NB4 (cell line): ENCODE measurements at places on chromosomes 5 and 9.

GRCh38 chr9:129813661-129814060 lies 10.3 kb downstream of the TOR1A start:
- no peak for DNase-seq

DNA sequence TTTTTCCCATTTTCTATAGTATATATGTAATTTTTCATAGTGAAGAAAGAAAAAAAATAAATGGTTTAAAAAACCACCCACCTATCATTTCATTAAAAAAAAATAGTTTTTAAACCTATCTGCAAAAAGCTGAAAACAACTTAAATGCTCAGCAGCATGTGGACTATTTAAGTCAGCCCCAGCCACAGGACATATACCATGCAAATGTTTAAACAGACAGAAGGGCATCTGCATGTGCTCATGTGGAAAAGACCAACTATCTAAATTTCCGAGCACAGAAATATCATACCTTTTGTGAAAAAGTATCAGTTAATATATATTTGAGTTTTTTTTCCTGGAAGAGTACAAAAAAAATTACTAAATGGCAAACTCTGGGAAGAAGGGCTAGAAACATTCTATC lies 143.4 kb downstream of the EPB41L4A start:
- no peak for DNase-seq

- DNase-seq = no peak
Measured at GRCh38 chr5:158429564-158429963, 570.6 kb upstream of the CLINT1 start.

DNA sequence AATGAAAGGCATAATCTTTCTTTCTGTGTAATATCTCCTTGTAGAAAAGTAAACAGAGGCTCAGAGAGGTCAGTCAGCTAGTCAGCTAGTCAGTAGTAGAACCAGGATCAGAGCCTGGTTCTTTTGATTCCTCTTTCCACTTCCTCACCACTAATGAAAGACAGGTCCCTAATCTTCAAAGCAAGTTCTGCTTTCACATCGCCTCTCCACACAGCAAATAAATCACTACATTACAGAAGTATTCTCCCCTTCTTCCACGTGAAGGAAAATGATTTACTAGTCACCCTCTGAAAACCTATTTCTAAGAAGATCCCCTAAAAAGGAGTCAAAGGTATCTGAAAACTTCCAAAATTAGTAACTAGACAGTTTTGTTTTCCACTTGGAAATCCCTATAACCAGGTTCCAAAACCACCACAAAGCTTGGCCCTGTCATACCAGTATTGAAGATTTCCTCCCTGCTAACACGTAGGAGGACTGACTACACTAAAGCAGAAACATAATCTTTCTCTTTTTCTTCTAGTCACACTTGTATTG lies 140.5 kb upstream of the TARS1 start:
- peak; percentile 5 for DNase-seq

- DNase-seq = peak; percentile 86
Measured at GRCh38 chr9:128892221-128892921, 10.4 kb downstream of the LRRC8A start.

GRCh38 chr5:194102-194501 lies 2.8 kb downstream of the LRRC14B start:
- DNase-seq = no peak

DNA sequence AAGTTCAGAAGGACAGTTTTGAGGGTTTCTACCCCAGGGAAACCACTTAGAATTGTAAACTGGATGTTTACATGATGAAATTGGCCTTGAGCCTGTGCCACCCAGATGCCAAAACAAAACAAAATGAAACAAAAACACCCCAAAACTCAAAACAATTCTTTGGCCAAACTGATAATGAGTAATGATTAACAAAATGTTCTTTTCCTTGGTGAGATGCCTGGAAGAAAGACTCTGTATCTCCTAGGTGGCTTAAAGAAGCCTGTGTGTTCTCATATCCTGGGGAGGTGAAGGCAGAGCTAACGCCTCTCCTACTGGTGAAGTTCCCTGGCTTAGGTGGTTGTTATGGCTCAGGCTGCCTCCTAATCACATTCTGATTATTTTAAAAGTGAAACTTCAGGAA lies 120.5 kb downstream of the NPR3 start:
- DNase-seq = no peak

GRCh38 chr5:4245511-4245910 lies 649.9 kb downstream of the IRX1 start:
- DNase-seq = no peak

DNA sequence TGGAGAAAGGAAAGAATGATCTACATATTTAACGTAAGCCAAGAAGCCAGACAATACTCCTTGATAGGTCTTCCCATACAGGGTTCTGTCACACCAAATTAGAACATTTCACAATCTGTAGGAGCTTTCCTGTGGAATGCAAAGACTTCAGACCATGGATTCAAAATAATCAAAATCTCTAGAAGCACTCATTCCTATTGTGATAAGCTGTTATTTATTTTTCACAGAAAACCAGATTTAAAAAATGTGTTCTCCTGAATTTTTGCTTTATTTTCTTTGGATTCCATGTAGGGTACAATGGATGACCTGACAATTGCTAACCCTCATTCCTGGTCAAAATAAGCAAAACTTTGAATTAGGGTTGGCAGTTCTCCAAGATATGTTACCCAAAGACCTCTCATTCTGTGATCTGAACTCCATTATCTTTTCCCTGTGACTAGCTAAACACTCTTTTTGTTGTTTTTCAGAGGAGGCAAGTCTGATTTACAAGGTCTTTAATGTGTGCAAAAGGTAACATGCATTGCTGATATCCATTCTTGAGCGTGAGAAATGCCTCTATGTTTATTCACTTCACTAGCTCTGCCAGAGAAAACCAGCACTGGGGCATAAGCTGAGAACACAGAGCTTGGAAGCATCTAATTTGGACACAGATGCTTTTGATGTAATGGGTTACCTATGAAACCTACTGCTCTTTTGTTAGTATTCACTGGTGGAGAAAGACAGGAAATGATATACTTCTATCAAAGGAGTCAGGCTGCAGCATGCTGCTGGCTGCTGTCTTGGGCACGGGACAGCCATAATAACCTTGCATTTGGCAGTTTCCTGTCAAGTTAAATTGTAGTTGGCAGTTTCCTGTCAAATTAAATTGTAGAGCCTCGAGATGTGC lies 31.4 kb downstream of the ACTBL2 start:
- DNase-seq = no peak

- no peak for DNase-seq
Measured at GRCh38 chr5:68080282-68081050, 135.1 kb upstream of the PIK3R1 start.

- DNase-seq = no peak
Measured at GRCh38 chr5:168578538-168579487, at the start of gene PANK3. Gene PANK3, minus strand, starts transcription at chr5:168579368. Its CDS starts 85 bp downstream, at chr5:168579283.

DNA sequence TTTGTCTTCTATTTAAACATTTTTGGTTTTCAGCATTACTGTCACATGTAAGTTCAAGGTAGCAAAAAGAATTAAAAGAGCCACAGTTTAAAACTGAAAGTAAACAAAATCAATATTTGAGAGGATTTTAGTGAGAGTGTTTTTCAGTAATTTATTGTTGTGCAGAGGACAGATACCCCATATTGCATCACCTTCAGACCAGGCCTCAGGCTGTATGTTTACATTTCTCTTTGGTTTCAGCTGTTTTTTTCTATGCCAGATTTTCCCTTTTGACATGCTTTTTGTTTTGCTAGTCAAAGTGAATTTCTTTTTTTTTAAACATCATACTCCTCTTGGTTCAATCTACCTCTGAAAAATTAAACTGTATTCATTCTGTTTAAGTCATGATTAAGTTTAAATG lies 47.2 kb downstream of the MAST4 start:
- no peak for DNase-seq

DNA sequence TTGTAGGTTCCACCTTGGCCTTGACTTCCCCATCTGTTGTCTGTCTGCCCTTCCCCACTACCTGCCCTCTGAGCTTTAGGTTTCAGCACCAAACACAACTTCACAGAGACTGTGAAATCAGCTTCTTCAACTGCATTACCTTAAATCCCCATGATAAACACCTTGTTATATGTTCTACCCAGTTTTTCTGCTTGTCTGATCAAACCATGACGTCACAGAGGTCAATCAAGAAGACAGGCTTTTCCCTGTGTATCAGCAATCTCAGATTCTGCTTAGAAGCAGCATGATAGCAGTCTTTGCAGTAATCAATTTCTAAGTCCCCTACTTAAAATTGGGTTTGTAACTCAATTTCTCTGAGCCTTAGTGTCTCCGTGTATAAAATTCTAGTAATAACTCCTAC lies 175.0 kb downstream of the PLK2 start:
- DNase-seq = no peak

DNA sequence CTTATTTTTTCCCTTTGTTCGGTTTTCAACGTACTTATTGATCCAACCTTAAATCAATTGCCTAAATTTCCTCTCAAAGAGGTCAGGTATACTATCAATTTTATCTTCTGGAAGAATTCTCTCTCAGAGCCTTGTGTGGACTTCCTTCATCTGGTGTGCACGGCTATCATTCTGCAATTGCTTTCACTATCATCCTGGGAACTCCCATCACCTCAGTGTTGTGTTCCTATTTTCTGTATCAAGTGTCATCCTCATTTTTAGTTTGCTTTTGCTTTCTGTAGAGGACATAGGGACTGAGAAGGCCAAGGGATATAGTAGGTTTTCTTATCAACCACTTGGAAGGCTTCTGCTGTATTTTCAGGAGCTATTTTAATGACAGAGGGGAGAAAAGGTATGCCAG lies 11.3 kb downstream of the STOM start:
- DNase-seq = no peak

- peak; percentile 46 for DNase-seq
Measured at GRCh38 chr9:127446713-127447415, 4.3 kb downstream of the RPL12 start.

- DNase-seq = no peak
Measured at GRCh38 chr9:91765296-91765695, 184.7 kb downstream of the ROR2 start.

DNA sequence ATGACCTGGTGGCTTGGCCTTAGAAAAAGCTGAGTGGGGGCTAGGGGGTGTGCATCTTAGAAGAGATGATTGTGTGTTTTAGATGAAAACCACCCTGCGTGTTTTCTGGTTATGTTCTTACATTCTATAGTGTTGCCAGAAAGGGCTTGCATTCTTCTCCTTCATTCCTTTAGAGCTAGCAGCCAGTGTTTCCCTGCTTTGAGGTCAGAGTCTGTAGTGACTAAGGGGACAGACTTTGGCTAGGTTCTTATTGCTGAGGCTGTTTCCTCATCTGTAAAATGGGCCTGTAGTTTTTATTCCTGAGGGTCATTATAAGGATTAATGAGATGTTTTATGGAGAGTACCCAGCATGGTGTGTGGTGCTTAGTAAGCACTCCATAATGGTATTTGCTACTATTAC lies 6.4 kb downstream of the MAST4 start:
- no peak for DNase-seq

GRCh38 chr5:173968154-173968797 lies 20.7 kb upstream of the C5orf47 start:
- peak; percentile 30 for DNase-seq
